ENCODE measurements at places on chromosomes 11 and 22. TPM values are rescaled to one million over a fixed set of nuclear protein-coding genes. Genes with fewer than 3 reads are reported as not detected.

Gene FAM168A
- 16.3 TPM for total RNA-seq

Gene MEI1
- total RNA-seq = 4.6 TPM

Gene RBFOX2
- total RNA-seq = 124 TPM

Gene MAP6
- total RNA-seq = 0.89 TPM

Gene TP53AIP1
- not detected for total RNA-seq

Gene IL17REL
- total RNA-seq = not detected

Data from myometrial cell (primary cell).